Activated naive CD4-positive, alpha-beta T cell treated with anti-CD3 and anti-CD28 coated beads, Interleukin-2, amount 10 ng/mL, durations not matched to agents 7 days and 5 days (primary cell): ENCODE measurements at places on chromosomes 4 and X.

DNA sequence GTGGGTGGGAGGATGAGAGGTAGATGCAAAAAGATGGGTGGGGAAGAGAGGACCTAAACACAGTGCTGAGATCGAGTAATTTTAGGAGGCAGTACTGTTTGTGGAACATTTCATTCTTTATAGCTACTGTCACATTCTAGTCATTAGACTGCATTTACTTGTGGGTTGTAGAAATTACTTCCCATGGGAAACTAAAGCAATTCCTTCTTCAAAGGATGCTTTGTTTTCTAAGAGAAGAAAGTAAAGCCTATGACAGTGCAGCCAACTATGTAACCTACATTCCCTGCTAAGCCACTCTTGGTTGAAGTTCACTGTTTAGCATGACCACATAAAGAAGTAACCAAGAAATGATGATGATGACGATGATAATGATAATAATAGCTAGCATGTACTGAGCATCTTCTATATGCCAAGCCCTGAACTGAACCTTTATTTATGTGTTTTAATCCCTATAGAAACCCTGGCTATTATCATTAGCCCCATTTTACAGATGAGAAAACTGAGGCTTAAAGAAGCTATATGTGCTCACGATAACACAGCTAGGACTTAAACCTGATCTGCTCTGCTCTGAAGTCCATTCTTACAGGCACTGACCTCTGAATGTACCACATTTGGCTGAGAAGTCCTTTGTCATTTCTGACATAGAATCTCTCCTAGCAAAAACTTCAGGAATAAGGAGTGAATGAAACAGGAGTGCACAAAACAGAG is 114.5 kb upstream of the KIT start:
- DNase-seq, result no peak

GRCh38 chrX:111504941-111505340 is 6.5 kb upstream of the SERTM2 start:
- DNase-seq, result no peak

- DNase-seq, result peak; percentile 13
Observed at GRCh38 chr4:1051472-1051871, 40.0 kb downstream of the FGFRL1 start.

- DNase-seq, result peak; percentile 78
Observed at GRCh38 chr4:108166441-108167315, 2.1 kb downstream of the LEF1 start.

GRCh38 chrX:72367516-72367915 is 61.8 kb upstream of the CITED1 start:
- DNase-seq, result no peak

- DNase-seq, result no peak
Observed at GRCh38 chr4:16070203-16070602, 13.6 kb downstream of the PROM1 start.

DNA sequence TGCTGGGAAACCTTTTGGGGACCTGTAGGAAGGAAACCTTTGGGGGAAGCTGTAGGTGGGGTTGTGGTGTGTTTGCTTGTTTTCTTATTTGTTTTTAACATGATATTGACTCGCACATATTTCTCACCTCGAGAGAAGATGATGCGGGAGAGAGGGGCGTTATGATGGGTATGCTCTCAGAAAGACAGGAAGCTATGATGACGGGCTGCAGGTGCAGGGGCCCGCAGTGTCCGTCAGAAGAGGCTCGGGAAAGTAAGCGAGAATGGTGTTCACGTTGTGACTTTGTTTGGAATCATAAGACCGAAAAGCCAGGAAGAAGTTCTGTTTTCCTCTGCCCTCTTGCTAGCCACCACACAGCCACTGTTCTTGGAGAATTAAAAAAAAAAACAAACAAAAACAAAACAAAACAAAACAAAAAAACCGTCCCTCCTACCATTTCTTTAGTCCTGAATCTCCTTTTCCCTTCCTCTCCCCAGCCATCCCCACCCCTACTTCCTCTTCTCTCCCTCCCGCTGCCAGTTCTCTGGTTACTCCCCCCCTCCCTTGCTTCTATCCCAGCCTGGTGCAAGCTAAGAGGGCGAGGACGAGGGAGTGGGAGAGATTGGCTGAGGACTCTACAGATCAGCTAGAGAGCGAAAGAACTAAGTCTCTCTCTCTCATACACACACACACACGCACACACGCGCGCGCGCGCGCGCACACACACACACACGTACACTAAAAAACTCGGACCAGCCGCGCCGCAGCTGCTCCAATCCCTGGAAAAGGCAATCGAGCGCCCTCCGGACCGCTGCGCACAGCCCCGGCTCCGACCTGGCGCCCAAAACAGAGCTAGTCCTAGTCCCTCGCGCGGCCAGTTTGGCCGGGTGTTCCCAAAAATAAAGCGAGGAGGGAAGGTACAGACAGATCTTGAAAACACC is at the start of gene BMP3:
Gene BMP3 (plus strand): TSS at position 648 of the 920 bp plus-strand sequence. CDS start 577 bp downstream, outside the sequence.
- no peak for DNase-seq

- no peak for DNase-seq
Observed at GRCh38 chr4:1219566-1219950, 29.4 kb downstream of the CTBP1 start.

DNA sequence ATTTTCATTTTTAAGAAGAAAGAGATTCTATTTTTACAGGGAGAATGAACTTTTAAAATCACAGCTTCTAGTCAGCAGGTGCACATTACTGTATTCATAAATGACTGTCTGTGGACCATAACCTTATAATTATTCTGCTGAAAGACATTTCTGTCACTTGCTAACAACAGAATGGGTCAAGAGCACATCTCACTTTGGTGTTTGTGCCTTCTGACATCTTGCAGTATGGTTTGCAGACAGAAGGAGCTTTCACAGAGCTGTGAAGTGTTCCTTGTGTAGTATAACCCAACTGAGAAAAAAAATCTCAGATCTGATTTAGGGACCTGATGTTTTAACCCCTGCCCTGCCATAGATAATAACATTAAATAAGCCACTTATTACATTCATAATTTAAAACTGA is 131.4 kb upstream of the CTSO start:
- no peak for DNase-seq

DNA sequence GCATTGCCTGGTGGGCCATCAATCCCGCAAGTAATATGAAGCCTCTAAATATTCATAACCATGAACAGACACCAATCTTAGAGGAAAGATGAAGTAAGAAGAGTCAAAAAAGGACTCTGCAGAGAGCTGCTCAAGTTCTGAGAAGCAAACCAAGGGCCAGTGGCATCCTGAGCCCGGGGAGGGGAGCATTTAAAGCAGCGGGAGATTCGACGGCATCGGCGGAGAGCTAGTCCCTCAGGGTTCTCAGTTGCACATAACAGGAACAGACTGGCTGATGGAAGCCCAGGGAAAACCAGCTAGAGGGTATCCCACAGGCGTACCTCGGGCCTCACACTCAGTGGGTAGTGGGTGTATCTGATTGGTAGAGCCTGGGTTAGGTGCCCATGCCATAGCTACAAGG is 4.9 kb upstream of the PNMA6E start:
- no peak for DNase-seq

DNA sequence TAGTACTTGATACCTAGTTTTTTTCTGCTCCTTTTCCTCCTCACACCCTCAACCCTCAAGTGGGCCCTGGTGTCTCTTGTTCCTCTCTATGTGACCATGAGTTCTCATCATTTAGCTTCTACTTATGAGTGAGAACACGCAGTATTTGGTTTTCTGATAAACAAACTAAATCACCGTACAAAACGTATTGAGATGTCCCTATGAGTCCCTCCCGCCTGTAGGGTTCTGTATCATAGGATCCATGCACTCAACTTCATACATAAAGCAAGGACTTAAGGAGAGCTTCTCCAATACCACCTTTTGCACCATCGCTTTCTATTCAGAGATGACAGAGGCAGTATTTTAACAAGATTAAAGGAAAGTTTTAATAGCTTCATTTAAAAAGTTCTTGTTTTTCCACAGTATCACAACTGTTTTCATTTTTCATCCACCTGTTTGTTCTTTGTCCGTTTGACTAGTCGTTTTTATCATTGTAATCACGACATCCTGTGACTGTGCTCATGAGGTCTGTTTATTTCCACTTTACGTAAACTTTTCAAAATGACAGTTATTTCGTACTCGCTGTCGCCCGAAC is 457 bp upstream of the RAB9A start:
- no peak for DNase-seq

DNA sequence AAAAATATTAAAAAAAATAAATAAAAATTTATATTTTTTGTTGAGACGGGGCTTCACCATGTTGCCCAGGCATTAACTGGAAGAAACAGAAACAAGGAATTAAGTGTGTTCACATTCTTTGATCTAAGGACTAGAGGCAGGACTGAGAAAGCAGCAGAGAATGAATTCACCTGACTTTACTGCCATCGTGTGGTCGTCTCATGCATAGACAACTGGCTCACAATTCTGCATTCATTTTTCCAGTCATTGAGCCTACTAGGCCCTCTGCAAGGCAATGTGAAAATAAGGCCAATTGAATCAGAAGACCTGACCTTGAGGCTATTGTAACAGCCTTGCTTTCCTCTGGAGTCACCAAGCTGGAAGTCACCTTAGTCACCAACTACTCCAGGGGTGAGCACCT is 37.4 kb downstream of the LHFPL1 start:
- DNase-seq, result peak; percentile 25

DNA sequence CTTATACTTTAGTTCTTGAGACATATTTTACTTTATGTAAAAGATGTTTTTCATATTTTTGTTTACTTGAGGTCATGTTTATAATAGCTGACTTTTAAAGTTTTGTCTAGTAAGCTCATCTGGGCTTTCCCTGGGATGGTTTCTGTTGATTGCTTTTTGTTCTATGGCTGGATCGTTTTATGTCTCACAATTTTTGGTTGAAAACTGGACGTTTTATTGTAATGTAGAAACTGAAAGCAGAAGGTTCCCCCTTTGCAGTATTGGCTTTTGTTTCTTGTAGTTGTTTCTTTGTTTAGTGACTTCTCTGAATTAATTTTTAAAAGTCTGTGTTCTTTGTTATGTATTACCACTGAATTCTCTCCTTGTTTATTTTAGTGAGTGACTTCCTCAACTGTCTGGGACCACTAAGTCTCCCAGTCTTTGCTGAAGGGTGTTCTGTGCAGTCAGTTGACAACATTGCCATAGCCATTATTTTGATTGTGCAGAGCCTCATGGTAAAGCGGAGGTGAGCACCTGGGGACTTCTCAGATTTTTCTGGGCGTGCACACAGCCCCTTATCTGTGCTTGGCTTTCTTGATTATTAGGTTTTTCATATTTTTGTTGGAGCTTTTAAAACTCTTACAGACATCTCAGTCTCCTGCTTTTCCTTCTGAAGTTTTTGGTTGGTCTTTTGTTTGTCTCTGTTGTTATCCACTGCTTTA is 31.0 kb downstream of the KDM6A start:
- DNase-seq, result no peak

DNA sequence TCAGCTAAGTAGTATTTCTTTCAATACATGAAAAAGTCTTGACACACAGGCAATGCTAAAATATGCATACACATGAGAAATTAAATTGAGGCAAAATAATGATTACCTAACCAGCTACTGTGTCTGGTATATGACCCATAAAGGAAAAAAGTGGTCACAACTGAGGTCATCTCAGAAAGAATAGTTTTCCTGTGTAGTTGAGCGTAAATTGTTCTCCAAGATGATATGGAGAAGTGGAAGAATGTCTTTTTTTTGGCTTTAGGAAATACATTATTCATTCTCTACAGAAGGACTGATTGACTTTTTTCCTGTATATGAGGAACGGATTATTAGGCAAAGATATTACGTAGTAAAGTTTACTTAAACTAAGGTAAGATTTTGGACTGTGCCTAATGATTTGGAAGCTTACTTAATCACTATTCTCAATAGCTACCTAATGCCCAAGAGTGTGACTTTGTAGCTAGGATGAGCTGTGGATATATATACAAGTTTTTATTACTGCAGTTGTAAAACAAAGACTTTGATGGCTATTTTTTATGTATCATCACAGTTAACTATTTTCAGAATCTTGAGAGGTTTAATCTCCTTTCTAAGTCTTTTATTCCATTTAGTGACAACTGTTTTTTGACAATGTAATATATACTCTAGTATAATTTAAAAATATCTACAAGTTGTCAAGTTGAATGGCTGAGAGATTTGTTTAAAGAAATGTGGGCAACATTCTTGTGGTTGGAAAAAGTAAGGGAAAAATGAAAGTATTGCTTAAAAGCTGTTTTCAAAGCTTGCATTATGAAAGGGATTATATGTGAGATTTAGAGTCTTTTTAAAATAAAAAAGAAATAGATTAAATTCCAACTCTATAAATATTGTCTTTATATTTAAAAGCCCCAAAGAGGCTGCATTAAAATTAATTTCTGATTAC is 100.2 kb downstream of the PDLIM5 start:
- no peak for DNase-seq

DNA sequence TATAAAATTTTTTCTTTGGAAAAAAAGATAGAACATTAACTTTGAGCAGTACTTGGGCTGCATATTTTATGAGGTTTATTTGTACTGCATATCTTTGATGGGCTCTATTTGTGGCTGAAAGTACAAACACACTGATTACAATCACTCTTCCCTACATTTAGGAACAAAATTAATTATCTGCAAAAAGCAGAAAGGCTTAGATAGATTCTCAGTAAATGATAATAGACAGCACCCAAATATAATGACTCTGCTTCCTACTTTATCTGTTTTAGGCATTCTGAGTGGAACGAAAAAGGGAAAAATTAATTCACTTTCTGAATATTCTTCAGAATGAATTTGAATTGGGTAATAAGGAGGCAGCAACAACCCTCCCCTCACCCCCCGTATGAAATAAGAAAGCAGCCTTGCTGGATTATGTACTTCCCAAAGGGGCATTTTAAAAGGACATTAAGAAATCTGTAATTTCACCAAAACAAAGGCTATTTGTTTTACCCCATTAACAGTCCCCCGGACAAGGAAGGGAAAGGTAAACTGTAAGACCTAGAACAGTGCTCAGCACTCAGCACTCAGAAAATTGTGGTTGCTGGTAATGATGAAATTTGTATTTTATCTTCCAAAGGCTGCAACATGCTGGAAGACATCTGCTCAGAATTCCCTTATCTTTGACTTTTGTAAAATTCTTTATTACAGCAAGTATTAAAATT is 242.6 kb downstream of the GPC3 start:
- no peak for DNase-seq

DNA sequence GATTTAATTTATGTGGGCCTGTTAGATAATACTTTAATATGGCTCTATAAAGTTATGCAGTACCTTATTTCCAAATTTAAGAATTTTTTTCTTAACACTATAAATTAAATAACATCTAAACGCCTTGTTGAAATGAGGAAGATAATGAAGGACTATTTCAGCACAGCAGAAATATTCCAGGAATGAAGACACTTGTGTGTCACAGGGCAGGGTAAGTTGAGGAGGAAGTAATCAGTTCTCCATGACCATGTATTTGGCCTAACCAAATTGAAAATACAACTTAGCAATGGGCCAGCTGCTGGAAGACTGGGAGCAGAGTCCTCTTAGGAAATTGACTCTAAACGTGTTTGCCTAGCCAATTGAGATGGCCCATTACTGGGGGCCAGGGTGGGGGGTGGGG is 16.9 kb downstream of the CXCL3 start:
- DNase-seq, result no peak

DNA sequence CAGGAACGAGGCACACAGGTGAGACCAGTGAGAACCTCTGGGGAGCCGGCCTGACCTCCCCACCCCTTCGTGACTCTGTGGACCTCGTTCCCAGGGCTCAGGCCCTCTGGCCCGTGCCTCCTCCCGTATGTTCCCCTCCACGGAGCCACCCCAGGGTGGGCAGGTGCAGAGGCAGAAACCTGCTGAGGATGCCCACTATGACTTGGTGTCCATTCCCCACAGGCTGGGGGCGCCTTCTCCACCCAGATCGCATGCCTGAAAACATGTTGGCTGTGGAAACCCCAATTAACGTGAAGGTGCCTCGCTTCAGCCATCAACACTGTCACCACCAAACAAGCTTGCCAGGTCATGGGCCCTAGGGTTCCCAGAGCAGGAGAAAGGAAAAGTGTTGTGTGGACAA is 27.0 kb downstream of the BLOC1S4 start:
- DNase-seq, result no peak
